Motor neuron (in vitro differentiated cells): ENCODE measurements at places on chromosomes 1 and 21. TPM values are rescaled to one million over a fixed set of nuclear protein-coding genes. Genes with fewer than 3 reads are reported as not detected.
A peak's percentile ranks its signal among the peaks of the same experiment; 100 is the strongest.

DNA sequence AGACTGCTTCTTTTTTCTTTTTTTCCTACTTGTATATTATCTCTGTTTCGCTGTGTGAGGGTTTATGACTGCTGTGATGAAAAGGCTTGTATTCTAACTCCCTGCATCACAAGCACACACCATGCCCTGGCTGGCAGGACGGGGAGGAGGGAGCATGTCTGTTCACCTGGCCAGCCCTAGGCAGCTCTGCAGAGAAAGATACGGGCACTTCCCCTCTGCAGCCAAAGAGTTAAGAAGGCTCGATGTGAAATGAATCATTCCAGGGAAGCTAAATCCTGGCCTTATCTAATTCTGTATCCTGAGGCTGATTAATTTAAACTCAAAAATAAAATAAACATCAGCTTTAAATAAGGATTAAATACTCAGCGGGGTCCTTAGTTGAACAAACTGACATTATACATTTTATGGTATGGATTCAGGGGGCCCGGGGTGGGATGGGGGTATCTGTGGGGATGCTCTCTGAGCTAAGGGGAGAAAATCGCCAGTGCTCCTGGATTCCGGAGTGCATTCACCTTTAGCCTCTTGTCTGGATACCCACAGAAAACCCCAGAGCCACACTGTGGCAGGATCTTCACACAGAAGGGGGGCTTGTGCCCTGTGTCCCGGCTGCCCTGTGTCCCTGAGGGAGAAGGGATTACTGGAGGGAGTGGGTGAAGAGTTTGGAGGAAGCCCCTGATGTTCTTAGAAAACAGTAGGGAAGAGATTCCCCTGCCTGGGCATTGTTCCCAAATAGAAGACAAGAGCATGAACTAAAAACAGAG, 321.5 kb downstream of the NPHP4 start:
- ATAC-seq, result no peak

GRCh38 chr1:207286786-207287468, 34.6 kb upstream of the CD55 start:
- peak; percentile 82 for ATAC-seq

GRCh38 chr1:222454782-222455181, 93.1 kb downstream of the HHIPL2 start:
- peak; percentile 44 for ATAC-seq

- ATAC-seq, result peak; percentile 93
Measured at GRCh38 chr1:147700042-147701006, 30.0 kb upstream of the ACP6 start.

- no peak for ATAC-seq
Measured at GRCh38 chr21:44681861-44682579, at the start of gene KRTAP12-1. Gene KRTAP12-1, minus strand, starts transcription at chr21:44682163. Its CDS starts 40 bp downstream, at chr21:44682123.

DNA sequence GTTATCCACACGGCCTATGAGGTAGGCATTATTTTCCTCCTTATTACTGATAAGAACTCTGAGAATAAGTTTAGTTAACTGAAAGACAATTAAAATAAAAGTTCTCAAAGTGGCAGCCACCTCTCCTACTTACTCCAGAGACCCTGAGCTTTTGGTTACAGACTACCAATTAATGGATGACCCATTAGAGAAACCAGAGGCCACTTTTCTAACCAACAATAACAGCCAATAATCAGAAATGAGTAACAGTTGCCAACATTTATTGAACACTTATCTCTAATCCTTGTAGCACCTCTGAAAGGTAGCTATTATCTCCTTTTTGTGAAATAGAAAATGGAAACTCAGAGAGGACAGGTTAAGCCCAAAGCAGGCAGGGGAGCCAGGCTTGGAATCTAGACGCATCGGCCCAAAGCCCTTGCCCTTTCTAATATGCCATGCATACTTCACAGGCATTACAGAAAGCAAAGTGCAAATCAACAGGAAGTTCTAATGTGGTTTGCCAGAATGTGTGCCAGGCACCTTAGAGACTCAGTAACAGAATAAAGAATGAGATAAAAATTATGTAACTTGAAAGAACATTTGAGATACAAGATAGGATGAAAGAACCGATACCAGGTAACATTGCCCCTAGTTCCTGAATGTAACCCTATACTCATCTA, 50.0 kb downstream of the BEND5 start:
- no peak for ATAC-seq

DNA sequence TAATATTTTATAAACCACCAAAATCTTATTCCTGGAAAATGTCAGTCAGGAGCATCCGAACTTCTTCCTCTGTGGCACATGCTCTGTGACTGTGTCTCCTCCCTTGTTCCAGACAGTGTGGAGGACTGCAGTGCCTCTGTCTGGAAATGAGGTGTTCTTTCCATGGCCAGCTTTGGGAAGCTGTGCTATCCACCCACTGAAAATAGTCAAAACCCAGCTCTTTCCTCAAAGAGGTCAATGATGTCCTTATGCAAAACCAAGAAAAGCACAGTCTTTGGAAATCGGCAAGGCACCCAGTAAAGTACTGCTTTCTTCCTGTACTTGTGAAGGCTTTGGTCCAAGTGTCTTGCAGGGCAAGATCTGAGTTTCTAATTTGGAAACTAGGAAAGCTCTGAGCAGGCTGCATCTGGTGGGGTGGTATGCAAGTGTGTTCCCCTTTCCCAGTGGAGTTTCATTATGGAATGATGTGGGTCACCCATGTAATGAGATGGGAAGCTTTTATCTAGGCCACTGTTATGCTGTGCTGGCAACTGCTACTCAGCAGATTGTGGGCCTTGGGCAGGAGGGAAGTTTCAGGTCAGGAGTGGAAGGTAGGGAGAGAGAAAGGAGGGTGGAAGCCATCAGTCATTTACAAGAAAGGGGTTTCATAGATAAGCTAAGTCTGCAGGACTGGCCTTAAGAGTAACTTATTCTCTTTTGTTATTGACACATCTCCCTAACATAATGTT, 6.0 kb downstream of the KIAA0040 start:
- no peak for ATAC-seq

GRCh38 chr1:187942986-187943385, 1114.2 kb downstream of the PLA2G4A start:
- no peak for ATAC-seq

The CYYR1 gene
- 7.6 and 8.2 TPM in 2 replicates for total RNA-seq

The LRRC39 gene
- total RNA-seq, result 1.8 and 2.0 TPM in 2 replicates

The MMEL1 gene
- total RNA-seq, result not detected in 2 replicates

The FRRS1 gene
- total RNA-seq, result 6.0 and 6.9 TPM in 2 replicates

The NUAK2 gene
- total RNA-seq, result 7.2 and 9.3 TPM in 2 replicates
